ENCODE measurements at places on chromosomes 3 and 15.
A peak's percentile ranks its signal among the peaks of the same experiment; 100 is the strongest.

- no peak for DNase-seq
Observed at GRCh38 chr3:128340198-128340903, 126.3 kb downstream of the DNAJB8 start.

- DNase-seq, result no peak
Observed at GRCh38 chr3:128882719-128883118, 3.3 kb downstream of the ACAD9 start.

DNA sequence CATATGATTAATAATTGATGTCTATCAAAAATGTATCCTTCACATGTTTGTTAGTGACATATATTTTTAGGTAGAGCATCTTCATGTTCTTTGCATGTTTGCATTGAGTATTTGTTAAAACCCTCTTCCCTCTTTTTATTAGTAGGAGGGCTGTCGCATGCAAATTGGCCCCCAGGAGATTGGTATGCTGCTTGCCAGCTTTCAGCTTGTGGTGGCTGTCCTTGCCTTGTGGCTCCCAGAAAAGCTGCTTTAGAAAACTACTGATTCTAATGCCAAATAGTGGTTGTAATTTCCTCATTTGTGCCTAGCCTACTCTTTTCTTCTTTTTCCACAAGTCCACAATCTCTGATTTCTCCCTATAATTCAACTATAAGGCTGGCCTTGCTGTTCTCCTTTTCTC is 886.8 kb downstream of the VGLL3 start:
- DNase-seq, result no peak

DNA sequence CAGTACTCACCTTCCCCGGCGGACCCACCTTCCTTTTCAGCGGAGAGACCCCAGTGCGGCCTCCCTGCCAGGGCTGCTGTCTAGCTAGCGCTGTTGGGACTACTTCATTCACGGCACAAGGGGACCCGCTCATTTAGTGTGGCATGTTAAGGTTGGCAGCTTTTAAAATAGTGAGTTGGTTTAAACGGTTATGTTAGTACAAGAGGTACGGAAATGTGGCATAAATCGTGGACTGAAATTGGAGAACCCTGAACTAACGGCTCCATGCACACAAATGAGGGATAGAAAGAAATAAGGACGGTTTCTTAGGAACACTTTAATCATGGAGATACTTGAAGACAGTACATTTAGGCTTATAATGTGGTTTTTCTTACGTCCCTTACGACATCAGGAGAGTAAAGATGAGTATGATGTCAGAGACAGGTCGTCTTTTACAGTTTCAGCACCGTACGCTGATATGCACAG is 752 bp downstream of the CEP63 start:
- DNase-seq, result peak; percentile 66

DNA sequence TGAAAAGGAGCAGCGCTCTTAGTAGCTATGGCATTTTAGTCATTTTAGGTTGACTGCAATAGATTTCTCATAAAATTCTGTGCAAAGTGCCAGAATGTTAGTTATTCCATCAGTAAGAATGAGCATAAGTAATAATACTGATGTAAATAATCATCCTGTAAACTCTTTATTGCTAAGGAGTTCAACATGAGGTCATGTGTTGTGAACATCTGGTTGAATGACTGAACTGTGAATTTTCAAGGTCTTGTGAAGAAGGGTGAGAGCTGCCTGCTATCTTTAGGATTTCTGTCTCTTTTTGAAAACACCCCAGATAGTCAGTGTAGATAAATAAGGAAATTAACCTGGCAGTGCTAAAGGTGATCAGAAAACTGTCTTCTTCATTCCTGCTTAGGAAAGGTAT is 333.4 kb upstream of the TBC1D5 start:
- DNase-seq, result no peak

DNA sequence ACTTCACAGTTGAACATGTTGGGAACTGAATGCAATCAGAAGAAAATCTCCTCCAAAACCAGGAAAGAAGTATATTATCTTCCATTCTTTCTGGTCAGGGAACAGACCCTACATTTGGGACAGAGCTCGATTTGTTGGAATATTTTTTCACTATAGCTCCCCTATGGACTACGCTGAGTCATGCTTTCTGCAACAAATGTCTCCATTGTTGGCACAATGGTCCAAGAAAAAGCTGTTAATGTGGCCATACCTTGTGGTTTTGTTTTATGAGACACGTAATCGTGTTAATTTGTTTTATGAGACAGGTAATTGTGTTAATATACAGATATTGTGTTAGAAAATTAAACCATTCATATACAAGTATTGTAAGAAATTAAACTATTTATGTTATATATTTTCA is 101.4 kb downstream of the TGFBR2 start:
- DNase-seq, result no peak

DNA sequence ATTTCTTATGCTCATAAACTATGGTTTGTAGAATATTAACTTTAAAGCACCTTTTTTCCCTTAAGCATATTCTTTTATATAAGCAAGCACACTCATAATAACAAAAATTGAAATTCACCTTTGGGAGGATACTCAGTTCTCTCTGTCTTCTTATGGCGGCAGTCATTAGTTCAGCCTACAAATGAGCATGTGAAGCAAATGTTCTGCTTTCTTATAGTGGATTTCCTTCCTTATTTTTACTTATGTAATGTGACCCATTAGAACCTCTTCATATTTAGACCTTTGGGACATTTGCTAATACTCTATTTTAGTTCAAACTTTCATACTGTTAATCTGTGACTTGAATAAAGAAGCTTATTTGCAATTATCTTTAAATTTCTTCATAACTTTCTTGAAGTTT is at the start of gene P2RY13:
TSS of gene P2RY13 (minus strand) at position 187 of the 400 bp plus-strand sequence. CDS start at position 166, 21 bp downstream.
- no peak for DNase-seq

DNA sequence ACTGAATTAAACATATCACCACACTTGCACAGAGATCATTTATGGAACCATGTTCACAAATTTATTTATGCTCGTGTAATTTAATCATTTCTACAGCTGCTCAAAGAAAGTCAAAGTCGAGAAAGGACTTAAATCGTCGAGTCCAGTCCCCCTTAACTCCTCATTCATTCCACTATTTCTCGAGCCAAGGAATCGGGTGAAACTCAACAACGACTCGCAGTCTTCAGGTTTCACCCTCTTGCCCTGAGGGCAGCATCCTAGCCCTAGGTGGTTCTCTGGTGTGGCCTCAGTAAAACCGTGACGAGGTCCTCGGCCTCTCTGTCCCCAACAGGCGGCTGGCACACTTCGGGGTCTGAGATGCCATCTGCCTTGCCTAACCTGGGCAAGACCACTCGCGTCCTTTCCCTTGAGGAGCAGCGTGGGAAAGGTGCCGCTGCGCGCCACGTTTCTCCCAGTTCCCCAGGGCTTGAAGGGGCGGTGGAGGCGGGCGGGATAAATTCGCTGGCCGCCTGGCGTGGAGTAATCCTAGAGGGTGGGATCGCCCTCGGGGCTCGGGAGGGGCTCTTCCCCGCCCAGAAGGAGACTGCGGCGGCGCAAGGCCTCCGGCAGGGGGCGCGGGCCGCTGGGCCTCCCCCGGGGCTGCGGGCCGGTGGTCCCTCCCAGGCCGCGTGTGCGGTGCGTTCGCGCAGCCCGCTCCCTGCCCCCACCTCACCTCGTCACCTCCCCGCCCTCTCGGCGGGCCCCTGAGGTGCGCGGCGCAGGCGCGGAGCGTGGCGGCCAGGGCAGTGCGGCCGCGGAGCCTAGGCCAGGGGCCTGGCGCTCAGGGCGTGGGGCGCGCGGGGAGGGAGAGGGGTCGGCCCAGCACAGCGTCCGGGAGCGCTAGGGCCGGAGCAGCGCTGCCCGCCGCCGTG is at the start of gene ZNF639:
TSS of gene ZNF639 (plus strand) at position 746 of the 911 bp plus-strand sequence. CDS start 5,263 bp downstream, outside the sequence.
- DNase-seq, result peak; percentile 89

DNA sequence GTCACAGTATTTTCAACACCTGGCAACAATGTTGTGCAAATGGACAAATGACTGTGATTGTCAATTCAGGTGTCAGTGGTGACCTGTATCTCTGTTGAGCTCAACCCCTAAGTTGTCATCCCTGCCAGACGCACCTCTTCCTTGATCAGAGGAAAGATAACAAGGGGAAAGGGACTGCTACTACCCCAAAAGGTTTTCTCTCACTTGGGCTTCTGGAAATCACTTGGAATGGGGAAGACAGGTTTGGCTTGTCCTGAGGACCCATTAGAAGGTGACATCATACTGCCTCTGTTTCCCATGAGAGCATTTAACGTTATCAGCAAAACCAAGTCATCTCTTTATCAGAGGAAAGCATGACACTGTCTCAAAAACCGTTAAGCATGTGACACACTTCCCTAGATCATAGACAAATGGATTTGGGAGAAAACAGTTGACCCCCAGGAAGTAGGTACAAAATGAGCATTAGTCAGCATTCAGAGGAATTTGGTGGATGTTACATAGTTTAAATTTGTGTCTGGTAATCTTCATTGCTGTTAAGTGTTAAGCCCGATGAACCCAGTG is 769.5 kb downstream of the GRM7 start:
- no peak for DNase-seq

DNA sequence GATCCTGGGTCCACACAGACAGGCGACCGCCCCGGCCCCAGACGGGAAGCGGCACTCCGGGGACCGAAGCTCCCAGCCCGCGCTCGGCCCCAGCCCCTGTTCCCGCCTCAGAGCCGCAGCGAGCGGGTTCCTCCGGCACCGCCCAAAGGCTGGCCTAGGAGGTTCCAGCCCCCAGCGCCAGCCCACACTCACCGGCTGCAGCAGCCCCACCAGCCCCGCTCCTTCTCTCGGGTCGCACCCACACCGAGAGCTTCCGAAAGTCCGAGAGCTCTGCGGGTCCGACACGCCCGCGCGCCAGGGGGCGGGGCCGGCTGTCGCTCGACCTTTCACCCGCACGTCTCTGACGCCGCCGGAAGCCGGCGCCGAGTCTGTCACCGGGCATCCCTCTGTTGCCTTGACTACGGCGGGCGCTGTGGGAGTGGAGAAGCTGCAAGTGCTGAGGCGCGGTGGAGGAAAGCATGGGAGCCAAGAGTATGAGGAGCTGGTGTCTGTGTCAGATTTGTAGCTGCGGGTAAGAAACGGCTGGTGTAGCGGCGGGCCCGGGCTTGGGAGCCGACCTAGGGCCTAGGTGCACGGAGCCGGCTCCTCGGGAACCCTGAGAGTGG is at the start of the genes EFL1 and SAXO2:
TSS of gene EFL1 (minus strand) at position 313 of the 605 bp plus-strand sequence. CDS start 956 bp downstream, outside the sequence.
TSS of gene SAXO2 (plus strand) at position 397 of the 605 bp plus-strand sequence. CDS start at position 459, 62 bp downstream.
- DNase-seq, result peak; percentile 64

GRCh38 chr3:114867835-114868503 is 279.1 kb downstream of the ZBTB20 start:
- DNase-seq, result no peak

GRCh38 chr3:14522129-14522691 is 17.9 kb downstream of the GRIP2 start:
- DNase-seq, result no peak

DNA sequence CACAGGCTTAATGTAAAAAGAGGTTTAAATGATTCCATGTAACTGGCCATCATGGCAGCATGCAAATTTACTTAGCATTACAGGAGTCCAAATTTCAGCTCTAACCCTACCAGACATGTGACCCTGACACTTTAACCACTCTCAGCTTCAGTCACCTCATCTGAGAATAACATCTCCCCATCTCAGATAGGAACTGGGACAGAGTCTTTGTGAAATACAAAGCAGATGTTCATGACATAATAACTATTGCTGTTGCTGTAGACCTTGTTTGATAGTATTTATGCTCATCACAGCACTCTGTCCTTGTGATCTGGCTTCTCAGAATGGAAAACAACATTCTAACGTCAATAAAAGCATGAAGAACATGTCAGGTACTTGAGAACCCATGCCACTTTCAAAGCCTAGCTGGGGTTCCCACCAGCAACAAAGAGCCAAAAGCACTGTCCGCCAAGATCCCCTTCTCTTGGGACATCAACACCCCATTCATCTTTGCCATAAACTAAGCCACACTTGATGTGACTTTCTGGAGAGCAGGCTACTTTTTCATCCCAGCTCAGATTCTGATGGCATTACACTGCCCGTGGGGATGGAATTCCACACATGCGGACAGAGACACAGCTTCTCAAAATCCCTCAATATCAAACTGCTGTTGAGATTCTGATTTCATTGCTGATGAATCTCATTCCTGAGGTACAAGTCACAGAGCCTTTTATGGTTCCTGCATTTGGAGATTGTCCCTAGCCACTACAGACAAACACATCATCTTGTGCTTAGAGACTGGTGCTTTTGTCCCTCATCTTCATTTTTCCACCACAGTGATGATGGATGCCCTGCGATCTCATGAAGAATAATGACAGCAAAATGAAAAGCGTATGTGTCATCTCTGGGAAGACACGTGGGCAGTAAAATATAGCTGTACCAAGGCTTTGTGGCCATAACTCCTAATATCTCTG is 202.7 kb downstream of the TNIK start:
- no peak for DNase-seq

GRCh38 chr3:194255252-194256039 is 95.7 kb downstream of the CPN2 start:
- no peak for DNase-seq

DNA sequence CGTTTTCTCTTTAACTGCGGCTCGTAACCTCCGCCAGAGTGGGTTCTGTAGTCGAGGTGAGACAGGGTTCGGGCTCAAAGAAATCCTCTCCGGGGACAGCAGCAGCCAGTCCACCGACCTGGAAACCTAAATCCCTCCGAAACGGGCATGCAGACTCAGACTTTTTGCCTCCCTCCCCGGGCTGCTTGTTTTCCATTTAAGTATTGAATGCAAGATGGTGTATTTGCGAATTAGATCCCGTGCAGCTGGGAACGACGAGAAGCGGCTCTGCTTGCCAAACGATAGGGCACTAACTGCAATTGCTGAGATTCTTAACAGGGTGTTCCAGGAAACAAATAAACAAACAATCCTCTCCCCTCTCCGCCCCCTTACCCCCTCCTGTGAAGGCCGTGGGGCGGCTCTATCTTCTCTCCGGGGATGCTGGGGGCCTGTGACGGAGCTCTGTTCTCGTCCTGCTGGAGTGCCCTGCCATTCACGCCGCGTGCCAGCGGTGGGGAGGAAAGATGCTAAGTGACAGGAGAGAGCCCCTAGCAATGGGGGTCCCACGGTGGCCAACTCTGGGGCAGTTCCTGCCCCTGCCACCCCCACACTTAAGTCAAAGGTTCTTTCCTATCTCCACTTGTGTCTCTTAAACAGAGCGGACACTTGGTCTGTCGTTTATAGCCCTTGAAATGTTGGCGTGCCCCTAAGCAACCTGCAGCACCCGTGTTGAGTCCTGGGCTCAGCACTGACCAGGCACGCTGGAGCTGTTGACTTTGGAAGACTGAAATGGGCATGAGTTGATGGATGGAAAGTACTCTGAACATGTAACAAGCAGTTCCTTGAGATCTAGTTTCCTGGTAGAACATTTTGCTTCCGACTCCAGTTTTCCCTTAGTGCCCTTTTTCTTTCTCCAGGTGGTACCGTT is 1.3 kb upstream of the ETV5 start:
- no peak for DNase-seq

DNA sequence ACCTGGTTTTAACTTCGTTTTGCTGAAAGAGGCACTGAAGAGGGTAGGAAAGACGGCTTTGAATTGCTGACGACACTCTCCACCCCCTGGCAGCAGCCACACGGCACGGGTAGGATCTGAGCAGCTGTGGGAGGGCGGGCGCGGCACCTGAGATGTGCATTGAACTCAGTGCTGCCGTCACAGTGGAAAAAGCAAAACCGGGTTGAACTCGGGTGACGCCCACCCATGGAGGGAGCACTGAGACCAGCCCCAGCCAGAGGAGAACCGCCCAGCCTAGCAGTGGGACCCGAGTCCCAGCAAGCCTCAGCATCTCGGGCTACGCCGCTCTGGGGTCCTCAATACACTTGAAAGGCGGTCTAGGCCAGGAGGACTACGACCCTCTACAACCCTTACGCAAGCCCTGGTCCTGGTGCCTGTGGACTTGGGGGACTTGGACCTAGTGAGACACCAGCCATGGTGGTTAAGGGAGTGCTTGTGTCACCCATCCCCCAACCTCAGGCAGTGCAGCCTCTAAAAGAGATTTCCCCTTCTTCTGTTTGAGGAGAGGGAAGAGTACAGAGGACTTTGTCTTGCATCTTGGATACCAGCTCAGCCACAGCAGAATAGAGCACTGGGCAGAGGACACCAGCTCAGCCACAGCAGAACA is 50.0 kb upstream of the RPL35A start:
- DNase-seq, result no peak

- DNase-seq, result no peak
Observed at GRCh38 chr3:102537123-102537522, 102.3 kb downstream of the ZPLD1 start.
